ENCODE measurements at places on chromosomes 5 and 9.

GRCh38 chr9:38141746-38142591, 72.9 kb upstream of the SHB start:
- DNase-seq, result no peak

DNA sequence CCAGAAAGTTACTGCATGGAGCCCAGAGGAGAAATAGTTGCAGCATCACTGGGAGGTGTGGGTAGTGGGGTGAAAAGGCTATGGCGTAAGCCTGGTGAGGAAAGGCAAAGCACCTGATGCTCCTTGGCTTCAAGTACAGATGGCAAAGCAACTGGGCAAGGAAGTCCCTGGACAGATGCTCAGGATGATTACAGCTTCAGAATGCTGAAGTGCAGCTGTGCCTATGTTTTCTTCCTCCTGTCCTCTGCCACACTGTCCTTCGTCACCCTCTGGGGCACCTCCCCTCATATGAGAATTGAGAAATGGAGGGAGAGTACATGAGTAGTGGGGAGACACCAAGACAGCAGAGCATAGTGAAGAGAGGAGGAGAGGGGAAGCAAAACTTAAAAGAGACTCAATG, 328.0 kb downstream of the PDE4D start:
- no peak for DNase-seq

GRCh38 chr5:76299592-76299991, 103.5 kb upstream of the IQGAP2 start:
- no peak for DNase-seq

DNA sequence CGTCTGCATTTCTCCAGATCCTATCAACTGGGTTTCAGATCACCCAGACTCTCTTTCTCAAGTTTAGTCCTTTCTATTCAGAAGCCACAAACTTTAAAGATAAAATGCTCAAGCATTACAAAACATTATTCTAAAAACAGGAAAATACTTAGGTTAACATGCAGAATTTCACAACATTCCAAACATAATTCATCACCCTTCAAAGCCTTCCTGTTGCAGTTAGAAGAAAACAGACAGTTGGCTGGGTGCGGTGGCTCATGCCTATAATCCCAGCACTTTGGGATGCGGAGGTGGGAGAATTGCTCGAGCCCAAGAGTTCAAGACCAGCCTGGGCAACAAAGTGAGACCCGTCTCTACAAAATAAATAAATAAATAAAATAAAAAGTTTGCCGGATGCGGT, 7.7 kb upstream of the OCLN start:
- DNase-seq, result no peak

GRCh38 chr5:135029477-135030122, 4.4 kb downstream of the PITX1 start:
- no peak for DNase-seq

DNA sequence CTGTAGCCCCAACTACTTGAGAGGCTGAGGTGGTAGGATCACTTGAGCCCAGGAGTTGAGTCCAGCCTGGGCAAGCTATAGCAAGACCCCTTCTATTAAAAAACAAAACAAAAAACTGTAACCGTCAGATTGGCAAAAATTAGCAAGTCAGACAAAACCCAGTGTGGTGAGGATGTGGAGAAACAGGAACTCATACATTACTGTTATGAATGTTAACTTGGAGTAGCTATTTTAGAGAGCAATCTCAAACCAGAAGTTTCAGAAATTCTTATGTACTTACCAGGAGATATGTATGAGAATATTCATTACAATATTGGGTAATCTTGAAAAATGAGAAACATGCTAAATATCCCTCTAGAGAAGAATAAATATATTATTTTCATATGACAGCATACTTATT, 120.3 kb downstream of the INVS start:
- DNase-seq, result no peak

Measured in stimulated activated CD4-positive, alpha-beta T cell treated with anti-CD3 and anti-CD28 coated beads, Interleukin-2, amount 100 ng/mL, for 4 hours (primary cell).